Hair follicular keratinocyte (primary cell): ENCODE measurements at places on chromosomes 1 and 21. TPM values are rescaled to one million over a fixed set of nuclear protein-coding genes. Genes with fewer than 3 reads are reported as not detected.

RHCE gene
- total RNA-seq = 0.31 and 0.95 TPM in 2 replicates

FMN2 gene
- not detected in 2 replicates for total RNA-seq

PTGER3 gene
- not detected in 2 replicates for total RNA-seq

KCNJ6 gene
- total RNA-seq = not detected in 2 replicates

OR2T11 gene
- total RNA-seq = not detected in 2 replicates

PEAR1 gene
- total RNA-seq = 4.0 and 6.7 TPM in 2 replicates

CSF3R gene
- total RNA-seq = not detected in 2 replicates

ZMYND12 gene
- total RNA-seq = 0.49 and 0.70 TPM in 2 replicates

CLCA2 gene
- total RNA-seq = 158 and 251 TPM in 2 replicates

OLIG2 gene
- total RNA-seq = not detected in 2 replicates

PLPP3 gene
- 1.6 and 3.9 TPM in 2 replicates for total RNA-seq

MMEL1 gene
- 0.70 TPM in 1 of 2 replicates, not detected in the other for total RNA-seq

CYP4A11 gene
- not detected in 2 replicates for total RNA-seq

CCDC27 gene
- total RNA-seq = not detected in 2 replicates

SLC22A15 gene
- 5.2 and 11.8 TPM in 2 replicates for total RNA-seq

VWA1 gene
- 7.6 and 12.5 TPM in 2 replicates for total RNA-seq

FOXD2 gene
- total RNA-seq = 0.08 and 0.15 TPM in 2 replicates

ERG gene
- total RNA-seq = 0.04 and 0.23 TPM in 2 replicates

HSD3B2 gene
- total RNA-seq = not detected in 2 replicates

FAM163A gene
- total RNA-seq = not detected in 2 replicates

APCS gene
- not detected in 2 replicates for total RNA-seq

ISG20L2 gene
- total RNA-seq = 19.6 and 23.6 TPM in 2 replicates

FCRLB gene
- 0.78 and 2.3 TPM in 2 replicates for total RNA-seq

ATP1A2 gene
- total RNA-seq = not detected in 2 replicates

NCMAP gene
- not detected in 2 replicates for total RNA-seq

ELF3 gene
- 0.62 TPM in 1 of 2 replicates, not detected in the other for total RNA-seq

COL24A1 gene
- total RNA-seq = not detected in 2 replicates

FCRL1 gene
- total RNA-seq = not detected in 2 replicates

FAM3B gene
- total RNA-seq = not detected in 2 replicates

SPTA1 gene
- not detected in 2 replicates for total RNA-seq

EXO5 gene
- 7.1 and 16.6 TPM in 2 replicates for total RNA-seq
